ENCODE measurements at places on chromosomes 5 and 9.

DNA sequence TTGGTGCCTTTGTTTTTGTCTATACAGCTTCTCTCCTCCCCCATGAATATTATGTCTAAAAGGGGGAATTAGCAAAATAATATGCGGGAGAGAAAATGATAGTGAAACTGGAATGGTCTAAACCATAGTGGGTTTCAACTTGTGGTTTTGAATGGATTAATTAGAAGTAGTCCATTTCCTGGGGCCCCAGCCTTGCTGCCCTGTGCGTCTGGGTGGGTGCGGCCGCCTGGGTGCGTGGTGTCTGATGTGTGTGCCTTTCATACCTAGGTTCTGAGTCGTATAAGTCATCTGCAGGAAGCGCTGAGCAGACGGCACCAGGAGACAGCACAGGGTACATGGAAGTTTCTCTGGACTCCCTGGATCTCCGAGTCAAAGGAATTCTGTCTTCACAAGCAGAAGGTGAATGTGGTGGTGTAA is 120.0 kb upstream of the CACNA1B start:
- DNase-seq = no peak

DNA sequence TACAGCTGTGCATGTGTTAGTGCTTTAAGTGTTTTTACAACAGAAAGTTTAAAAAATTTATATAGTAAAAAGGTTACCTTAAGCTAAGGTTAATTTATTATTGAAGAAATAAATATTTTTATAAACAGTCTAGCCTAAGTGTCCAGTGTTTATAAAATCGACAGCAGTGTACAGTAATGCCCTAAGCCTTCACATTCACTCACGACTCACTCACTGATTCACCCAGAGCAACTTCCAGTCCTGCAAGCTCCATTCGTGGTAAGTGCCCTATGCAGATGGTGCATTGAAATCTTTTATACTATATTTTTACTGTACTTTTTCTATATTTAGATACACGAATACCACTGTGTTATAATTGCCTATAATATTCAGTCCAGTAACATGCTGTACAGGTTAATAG is 159.1 kb downstream of the ROR2 start:
- no peak for DNase-seq

DNA sequence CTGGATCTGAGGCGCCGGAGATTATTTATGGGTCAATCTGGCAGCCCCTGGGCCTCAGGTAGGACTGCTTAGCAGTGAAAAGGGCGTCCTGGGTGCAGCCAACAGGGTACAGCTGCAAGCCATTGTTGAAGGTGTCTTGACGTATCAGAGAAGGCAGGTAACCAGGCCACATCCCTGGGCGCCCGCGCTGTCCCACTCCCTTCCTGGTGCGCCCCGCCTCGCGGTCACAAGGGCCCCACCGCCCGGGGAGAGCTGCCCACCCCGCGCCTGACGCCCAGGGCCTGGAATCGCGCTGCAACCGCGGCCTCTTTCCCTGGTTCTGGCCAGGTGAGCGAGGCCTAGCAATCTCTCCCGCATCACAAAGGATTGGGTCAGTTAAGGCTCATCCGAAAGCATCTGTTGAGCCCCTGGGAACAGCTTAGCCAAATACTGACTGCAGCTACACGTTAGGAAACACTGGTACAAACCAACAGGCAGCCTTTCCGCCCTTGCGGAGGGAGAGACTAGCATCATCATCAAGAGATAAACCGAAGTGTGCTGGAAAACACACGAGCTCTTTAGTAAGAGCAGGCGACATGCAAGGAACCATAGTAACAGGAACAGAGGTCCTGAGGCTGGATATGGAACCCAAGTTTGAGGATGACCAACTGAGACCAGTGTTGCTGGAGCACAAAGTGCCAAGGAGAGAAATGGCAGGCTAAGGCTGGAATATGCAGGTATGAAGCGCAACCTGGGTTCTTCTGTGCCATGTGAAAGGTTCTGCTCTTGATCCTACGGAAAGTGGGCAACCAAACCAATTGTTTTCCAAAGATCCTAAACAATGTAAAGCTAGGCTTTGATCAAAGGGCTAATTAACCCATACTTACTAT is 3.6 kb downstream of the RPS23 start:
- DNase-seq = no peak

DNA sequence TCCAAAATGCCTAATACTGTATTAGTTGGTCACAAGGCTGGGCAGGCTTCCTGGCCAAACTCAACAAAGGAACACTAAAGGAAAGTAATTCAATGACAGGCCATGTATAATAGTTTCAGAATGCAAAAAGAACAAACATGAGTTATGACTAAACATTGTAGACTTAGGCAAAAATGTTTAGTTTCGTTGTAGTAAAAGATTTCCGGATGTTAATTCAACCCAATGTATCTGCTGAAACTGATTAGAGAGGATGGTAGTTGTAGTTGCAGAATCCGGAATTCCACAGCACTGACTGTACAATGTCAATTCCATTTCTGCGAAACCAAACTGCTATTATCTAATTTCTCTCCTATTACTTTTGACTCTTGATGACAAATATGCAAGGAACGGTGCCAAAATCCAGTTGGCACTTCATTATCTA is 117.9 kb upstream of the FST start:
- no peak for DNase-seq

- no peak for DNase-seq
Observed at GRCh38 chr9:77507212-77507961, 140.7 kb downstream of the GNA14 start.

- DNase-seq = no peak
Observed at GRCh38 chr5:56123531-56124243, 109.4 kb downstream of the ANKRD55 start.

- DNase-seq = no peak
Observed at GRCh38 chr9:86983249-86983619, 35.9 kb upstream of the GAS1 start.

DNA sequence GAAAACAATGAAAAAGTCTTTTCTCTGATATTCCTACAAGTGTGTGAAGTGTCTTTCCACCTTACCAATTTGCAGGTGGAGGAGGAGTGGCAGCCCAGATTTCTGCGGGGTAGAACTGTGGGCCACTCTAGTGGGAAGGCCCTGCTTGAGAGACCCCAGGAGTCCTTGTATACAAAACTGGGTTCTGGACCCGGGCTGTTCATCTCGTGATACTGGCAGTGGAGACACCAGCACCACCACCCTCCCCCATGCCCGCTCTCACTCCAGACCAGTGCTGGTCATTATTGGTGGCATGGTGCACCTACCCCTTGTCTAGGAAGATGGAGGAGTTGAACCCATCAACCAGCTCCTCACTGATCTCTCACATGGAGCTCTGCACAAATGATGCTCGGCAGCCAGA is 16.2 kb upstream of the TDRD7 start:
- DNase-seq = no peak

GRCh38 chr9:119789987-119790386 is 420.8 kb upstream of the BRINP1 start:
- DNase-seq = no peak

GRCh38 chr5:43134019-43134418 is 13.3 kb downstream of the ZNF131 start:
- DNase-seq = no peak

- DNase-seq = peak; percentile 51
Observed at GRCh38 chr9:89422151-89422975, 75.5 kb downstream of the SEMA4D start.
